Non-pigmented ciliary epithelial cell (primary cell): ENCODE measurements at places on chromosomes 3 and 15.

DNA sequence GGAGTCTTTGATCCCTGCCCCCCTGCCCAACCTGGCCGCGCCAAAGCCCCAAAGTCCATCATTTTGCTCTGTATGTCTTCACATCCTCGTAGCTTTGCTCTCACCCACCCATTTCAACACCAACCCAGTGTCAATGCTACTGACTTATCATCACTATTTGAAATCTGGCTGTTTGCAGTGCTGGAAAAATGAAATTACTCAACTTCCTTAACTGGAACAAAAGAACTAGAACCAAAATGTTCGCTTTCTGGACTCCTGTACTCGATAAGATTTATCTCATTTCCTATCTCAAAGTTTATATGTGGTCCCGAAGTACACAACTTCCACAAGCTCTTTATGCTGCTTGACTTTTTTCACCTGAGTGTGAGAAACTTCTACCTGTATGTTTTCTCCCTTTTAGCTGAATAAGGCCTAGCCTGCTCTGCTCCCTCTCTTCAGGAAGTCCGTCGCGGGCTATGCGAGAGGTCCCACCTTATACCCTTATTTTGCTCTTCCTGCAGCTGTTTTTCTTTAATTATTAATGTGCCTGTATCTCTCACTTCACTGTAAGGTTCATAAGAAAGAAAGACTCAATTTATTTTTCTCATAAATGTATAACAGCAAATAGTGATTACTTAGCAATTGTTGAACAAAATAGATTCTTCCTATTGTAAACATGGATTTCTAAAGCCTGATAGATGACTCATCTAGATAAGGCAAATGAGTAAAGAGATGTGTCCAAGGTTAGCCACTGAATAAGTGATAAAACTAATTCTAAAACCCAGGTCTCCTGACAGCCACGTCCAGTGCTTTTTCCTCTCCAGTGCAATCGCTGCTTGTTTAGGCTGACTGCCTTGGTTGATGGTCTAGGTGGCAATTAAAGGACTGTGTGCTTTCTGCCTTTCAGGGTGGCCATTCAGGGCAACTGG is 464.1 kb upstream of the TPRG1 start:
- no peak for DNase-seq

DNA sequence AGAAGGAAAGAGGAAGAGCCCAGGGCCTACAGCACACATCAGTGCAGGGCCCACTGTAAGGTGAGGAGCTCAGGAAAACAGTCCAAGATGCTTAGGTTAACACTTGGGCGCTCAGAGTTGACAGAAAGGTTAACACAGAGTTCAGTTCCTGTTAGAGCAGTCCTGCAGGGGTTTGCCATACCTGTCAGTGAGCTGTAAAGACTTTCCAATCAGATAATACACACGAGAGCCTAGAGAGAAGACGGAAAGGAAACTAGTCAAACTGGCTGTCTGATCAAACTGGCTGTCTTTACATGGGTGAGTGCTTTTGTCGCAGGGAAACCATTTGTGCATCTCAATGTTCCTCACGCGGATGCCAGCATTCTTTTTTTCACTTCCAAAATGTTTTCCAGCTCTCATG is 61.4 kb upstream of the ARHGEF26 start:
- DNase-seq: no peak

- DNase-seq: no peak
Measured at GRCh38 chr3:40366203-40367162, 20.5 kb upstream of the ENTPD3 start.

GRCh38 chr3:140664111-140664510 is 13.8 kb upstream of the TRIM42 start:
- no peak for DNase-seq

DNA sequence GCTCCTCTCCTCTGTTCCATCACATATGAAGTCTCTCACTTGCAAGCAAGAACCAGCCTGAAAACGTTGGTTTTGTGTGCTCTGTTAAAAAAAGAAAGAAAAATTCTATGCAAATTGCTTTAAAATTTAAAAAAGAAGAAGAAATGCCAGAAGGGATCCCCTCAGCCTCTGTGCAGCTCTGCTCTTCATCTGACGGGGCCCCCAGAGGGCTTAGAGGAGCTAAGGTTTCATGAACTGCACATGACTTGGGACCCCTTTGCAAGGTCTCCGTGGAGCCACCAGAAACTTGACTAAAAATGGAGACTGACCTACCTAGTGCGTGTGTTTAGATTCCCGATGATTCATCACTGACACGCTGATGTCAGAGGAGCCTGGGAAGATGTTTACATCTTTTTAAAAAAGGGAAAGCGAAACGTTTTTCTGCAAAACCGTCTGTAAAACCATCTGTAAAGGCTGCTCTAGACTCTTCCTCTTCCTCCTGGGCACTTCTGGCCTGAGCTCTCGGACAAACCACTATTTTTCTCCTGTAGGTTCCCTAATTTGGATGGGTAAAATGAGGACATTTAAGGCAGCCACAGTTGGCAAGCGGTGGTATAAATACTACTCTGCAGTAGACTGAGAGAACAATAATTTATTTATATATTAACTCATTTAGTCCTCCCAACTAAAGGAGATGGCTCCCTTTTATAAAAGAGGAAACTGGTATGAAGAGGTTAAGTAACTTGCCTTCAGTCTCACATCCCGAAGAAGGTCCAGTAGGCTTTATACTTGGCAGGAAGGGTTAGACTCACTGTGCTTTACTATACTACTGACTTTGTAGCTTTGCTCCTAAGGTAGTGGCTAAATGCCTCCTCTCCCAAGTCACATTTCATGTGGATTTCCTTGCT is 67.2 kb upstream of the POLG start:
- peak; percentile 17 for DNase-seq

GRCh38 chr3:16388850-16389441 is 123.9 kb downstream of the OXNAD1 start:
- DNase-seq: no peak

DNA sequence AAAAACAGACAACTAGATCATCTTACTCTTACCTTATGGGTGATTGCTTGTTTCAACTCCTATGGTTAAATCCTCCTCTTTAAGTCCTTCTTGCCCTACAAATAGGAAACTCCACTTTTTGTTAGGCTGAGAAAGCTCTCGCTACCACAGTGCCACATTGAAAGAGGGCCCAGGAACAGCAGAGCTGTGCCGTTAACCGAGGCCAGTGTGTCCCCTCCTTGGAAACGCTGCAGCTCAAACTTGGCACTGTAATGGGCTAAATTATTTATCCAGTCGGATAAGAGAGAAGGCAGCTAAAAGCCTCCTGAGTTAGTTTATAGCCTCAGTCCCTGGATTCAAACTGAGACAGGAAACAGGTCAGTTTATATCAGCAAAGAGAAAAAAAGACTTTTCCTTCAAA is 46.1 kb downstream of the KBTBD12 start:
- DNase-seq: no peak

DNA sequence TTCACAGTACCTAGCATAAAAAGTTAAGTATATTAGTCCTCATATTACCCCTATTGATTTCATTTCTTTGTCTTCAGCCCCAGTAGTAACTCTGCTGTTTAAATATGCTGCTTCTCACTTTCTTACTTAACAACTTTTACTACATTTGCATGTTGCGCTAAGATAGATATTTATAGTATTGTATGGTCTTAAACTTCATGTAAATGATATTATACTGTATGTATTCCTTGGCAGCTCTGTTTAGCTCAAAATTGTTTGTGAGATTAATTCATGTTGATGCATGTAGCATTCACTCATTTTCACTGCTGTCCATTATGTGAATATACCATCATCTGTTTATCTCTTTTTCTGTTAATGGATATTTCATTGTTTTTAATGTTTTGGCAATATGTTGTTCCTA is 64.4 kb downstream of the PPM1L start:
- no peak for DNase-seq

DNA sequence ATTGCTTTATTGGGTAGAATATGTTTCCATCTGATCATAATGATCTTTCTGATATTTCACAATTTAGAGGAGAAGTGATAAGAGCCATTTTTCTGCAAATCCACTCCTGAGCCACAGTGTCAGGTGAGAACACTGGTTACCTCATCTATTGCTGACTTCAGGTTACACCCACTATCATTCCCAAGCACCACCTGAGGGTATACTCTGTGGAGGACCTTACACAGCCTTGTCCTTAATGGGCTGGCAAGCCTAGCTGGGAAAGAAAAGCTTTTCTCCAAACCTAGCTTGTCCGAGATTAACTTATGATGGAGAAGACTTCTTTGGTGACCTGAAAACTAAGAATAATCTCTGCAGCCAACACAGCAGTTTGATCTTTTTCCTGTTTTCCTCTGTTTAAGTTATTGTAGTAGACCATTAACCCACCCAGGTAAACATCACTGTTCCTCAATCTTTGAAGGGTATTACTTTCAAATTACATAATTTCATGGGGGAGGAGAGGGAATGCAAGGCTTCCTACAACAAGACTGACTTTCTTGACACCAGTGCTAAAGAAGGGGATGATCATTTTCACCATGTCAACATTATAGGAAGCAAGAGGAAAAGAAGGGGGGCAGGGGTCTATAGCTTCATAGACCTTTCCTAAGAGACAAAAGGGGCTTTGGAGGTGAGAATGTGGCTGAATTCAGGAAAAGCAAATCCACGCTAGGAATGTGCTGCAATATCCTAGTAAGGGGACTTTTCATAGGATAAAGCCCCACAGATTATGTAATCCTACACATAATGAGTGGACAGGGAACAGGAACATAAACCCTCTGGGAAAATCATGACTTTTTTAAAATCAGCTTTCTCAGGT is 1.7 kb downstream of the NCEH1 start:
- no peak for DNase-seq

- DNase-seq: no peak
Measured at GRCh38 chr3:61809879-61810278, 248.5 kb downstream of the PTPRG start.

DNA sequence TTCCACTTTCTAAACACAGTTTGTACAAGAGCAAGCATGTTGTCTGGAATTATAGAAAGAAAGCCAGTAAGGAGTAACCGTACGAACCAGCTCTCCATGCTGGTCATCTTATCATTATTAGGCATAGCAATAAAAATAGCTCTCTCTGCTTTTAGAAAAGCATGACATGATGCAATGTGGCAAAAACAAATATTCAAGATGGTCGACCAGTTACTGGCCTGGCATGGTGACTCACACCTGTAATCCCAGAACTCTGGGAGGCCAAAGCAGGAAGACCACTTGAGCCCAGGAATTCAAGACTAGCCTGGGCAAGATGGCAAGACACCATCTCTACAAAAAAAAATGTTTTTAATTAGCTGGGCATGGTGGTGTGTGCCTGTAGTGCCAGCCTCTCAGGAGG is 2.6 kb upstream of the MAP4 start:
- no peak for DNase-seq

- no peak for DNase-seq
Measured at GRCh38 chr15:100116416-100117190, 225.2 kb downstream of the ADAMTS17 start.

- DNase-seq: no peak
Measured at GRCh38 chr3:150370999-150371398, 37.1 kb upstream of the TSC22D2 start.

DNA sequence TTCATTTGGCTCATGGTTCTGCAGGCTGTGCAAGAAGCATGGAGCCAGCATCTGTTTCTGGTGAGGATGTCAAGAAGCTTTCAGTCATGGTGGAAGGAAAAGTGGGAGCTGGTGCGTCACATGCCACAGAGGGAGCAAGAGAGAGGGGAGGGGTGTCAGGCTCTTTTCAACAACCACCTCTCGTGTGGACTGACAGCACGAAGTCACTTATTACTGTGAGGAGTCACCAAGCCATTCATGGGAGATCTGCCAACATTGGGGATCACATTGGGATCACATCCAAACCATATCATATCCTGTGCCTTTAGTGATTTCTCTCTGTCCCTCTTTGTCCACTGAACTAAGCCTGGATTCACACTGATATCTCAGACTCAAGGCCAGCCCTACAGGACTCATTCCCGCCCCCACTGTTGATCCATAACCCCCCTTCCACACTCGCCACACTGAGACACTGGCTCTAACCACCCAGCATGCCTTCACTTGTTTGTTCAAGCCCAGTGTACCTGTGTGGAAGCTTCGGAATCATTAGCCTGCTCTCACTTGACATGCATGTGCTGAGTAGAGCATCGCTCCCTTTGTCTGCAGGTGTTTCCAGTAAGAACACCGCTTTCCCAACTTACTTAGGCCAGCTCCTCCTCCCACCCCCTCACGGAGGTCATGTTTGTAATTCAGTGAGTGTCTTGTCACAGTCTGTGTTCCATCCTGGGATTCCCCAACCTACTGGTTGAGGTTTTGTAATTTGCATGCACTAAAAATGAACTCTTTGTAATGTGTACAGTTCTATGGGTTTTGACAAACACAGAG is 132.2 kb downstream of the KLF13 start:
- DNase-seq: no peak

- no peak for DNase-seq
Measured at GRCh38 chr3:186221760-186222378, 113.0 kb upstream of the ETV5 start.

- no peak for DNase-seq
Measured at GRCh38 chr15:29139540-29140459, 129.8 kb downstream of the NSMCE3 start.
